ENCODE measurements at places on chromosomes 7 and 10. TPM values are rescaled to one million over a fixed set of nuclear protein-coding genes. Genes with fewer than 3 reads are reported as not detected.

Gene NODAL
- total RNA-seq = not detected

Gene PRTFDC1
- 9.8 TPM for total RNA-seq

Gene OR9A2
- total RNA-seq = not detected

Gene LDB3
- 0.03 TPM for total RNA-seq

Gene IFIT1B
- not detected for total RNA-seq

Gene OR2A2
- total RNA-seq = not detected

Gene DCLRE1A
- 8.3 TPM for total RNA-seq

Gene NAT16
- not detected for total RNA-seq

Gene CTAGE6
- total RNA-seq = not detected

Gene SLC26A3
- not detected for total RNA-seq

Gene KCNK18
- not detected for total RNA-seq

Gene TES
- total RNA-seq = 82.8 TPM

Gene MEIG1
- 3.5 TPM for total RNA-seq

Gene ECHDC3
- total RNA-seq = 36.8 TPM

Gene C7orf33
- not detected for total RNA-seq

Gene STAG3
- not detected for total RNA-seq

Gene NANOS1
- 22.5 TPM for total RNA-seq

Gene ADAMTS14
- total RNA-seq = 1.0 TPM

Gene VIPR2
- total RNA-seq = not detected

Gene IRF5
- total RNA-seq = 73.4 TPM

Measured in Caki2 (cell line).